Chondrocyte (in vitro differentiated cells): ENCODE measurements at places on chromosomes 5 and 9. TPM values are rescaled to one million over a fixed set of nuclear protein-coding genes. Genes with fewer than 3 reads are reported as not detected.
A peak's percentile ranks its signal among the peaks of the same experiment; 100 is the strongest.

GRCh38 chr9:37004424-37004935 lies 29.6 kb downstream of the PAX5 start:
- H3K4me1 ChIP-seq = no peaks in the 10 kb centered on the region
- H3K4me3 ChIP-seq = no peak overlapping the region
- peaks cover 58% of the 10 kb centered on the region for H3K27me3 ChIP-seq
- H3K36me3 ChIP-seq = no peaks in the 10 kb centered on the region
- DNase-seq = no peak

DNA sequence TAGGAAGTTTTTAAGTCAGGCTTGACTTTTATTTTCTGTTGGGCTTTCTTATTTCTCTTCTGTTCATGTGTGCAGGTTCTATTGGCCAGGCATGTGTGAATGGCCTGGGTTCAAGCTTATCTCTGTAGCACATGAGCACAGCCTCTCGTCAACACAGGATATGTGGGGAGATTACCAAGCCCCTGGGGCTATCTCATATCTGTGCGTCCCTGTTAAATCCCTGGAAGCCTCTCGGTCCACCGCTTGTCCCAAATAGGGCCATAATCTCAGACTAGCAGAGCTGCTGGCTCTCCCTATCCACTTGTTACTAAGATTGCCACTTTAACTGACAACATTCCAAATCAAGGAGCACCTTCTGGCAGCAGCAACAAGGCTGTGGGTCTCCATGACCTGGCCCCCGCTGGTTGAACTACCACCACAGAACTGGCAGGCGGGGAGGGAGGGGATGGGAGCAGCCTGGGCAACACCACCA lies 28.4 kb upstream of the EBF1 start:
- no peaks in the 10 kb centered on the region for H3K36me3 ChIP-seq
- H3K27ac ChIP-seq = no peak overlapping the region
- peaks cover 13% of the 10 kb centered on the region for H3K4me1 ChIP-seq
- H3K27me3 ChIP-seq = no peaks in the 10 kb centered on the region

DNA sequence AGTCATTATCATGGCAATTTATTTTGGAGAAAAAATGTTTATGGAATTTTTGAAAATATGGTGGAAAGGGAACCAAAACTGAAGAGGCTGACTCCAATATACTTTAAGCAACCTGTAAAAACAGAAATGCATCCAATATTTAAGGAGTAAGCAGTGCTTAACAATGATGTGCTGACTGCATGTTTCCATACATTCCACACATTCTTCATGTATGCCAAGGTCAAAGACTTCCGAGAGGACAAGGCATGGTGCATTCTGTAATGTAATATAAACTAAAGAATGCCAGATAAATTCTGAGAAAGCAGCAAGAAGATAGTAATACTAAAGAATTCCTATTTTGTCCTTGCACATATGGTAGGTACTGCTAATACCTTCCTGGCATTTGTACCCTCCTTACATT lies 2015.9 kb upstream of the CDH9 start:
- H3K27me3 ChIP-seq = peaks cover 3% of the 10 kb centered on the region
- H3K4me3 ChIP-seq = no peak overlapping the region
- DNase-seq = no peak
- H3K27ac ChIP-seq = no peak overlapping the region

- H3K4me1 ChIP-seq = peaks cover 8% of the 10 kb centered on the region
- H3K36me3 ChIP-seq = no peaks in the 10 kb centered on the region
- no peak overlapping the region for H3K4me3 ChIP-seq
- peaks cover 3% of the 10 kb centered on the region for H3K27me3 ChIP-seq
- DNase-seq = no peak
Measured at GRCh38 chr9:107620801-107621200, 131.2 kb upstream of the KLF4 start.

DNA sequence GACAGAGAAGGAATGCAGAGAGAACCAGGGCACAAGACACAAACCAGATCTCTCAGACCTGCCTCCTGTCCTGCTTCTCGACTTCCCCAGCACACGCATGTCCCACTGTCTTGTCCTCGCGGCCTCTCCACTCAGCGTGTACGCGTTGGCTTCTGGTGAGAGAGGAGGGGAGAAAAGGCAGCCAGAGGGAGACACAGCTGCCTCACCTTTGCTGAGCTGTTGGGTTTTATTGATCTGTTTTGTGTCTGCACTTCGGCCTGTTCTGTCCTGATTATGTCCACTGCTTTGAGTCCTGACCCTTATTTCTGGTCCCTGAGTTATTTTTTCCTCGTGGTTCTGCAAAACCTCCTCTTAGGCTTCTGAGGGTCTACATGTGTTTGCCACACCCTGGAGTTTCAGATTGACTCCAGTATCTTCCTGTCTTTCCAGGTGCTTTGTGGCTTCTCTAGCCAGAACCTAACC lies 87.5 kb upstream of the AGXT2 start:
- no peaks in the 10 kb centered on the region for H3K36me3 ChIP-seq
- no peak overlapping the region for H3K27ac ChIP-seq
- peaks cover 3% of the 10 kb centered on the region for H3K27me3 ChIP-seq
- no peaks in the 10 kb centered on the region for H3K4me1 ChIP-seq

- no peak for DNase-seq
- H3K4me1 ChIP-seq = peaks cover 29% of the 10 kb centered on the region
- H3K27ac ChIP-seq = peak overlapping the region; percentile 93
- no peaks in the 10 kb centered on the region for H3K27me3 ChIP-seq
- peak overlapping the region; percentile 93 for H3K4me3 ChIP-seq
- H3K36me3 ChIP-seq = no peaks in the 10 kb centered on the region
Measured at GRCh38 chr9:35162605-35163315, 951 bp downstream of the UNC13B start.

Gene GLRX
- total RNA-seq = 18.3 to 24.8 TPM (median 21.6 TPM) in 3 replicates

- no peaks in the 10 kb centered on the region for H3K4me1 ChIP-seq
- H3K4me3 ChIP-seq = no peak overlapping the region
- H3K27me3 ChIP-seq = peaks cover 1% of the 10 kb centered on the region
- no peaks in the 10 kb centered on the region for H3K36me3 ChIP-seq
Measured at GRCh38 chr9:110284211-110284844, 28.0 kb upstream of the TXN start.

Gene CD74
- total RNA-seq = not detected in 3 replicates

DNA sequence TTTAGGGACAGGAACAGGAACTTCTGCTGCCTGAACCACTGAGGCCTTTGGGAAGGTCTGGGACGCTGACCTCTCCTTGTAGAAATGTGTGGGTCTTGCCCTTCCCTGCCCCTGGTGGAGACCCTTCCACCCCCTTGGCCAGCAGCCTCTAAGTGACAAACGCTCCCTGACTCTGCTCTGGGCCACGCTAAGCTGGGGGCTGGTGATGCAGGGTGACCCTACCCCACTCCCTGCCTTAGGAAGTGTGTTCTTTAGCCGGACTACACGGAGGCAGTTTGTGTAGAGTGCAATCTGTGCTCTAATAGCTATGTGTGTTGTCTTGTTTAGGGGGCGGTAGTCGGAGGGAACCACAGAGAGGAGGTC lies 123.0 kb downstream of the COL23A1 start:
- H3K4me3 ChIP-seq = no peak overlapping the region
- peaks cover 15% of the 10 kb centered on the region for H3K4me1 ChIP-seq
- H3K27me3 ChIP-seq = no peaks in the 10 kb centered on the region
- no peak for DNase-seq
- no peak overlapping the region for H3K27ac ChIP-seq

DNA sequence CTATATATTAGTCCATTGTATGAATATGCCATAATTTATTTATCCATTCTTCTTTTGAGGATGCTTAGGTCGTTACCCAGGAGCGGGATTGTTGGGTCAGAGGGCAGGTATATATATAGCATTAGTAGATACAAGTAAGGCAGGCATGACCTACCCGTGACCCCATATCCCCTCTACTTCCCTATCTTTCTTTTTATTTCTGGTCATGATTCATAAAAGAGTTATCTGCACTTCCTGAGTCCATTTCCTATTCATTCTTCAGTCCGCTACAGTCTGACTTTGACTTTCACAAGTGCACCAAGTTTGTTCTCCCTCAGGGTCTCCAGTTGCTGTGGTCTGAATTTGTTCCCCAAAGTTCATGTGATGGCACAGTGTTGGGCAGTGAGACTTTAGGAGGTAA lies 6.9 kb downstream of the RHOBTB3 start:
- peaks cover 19% of the 10 kb centered on the region for H3K36me3 ChIP-seq
- H3K4me3 ChIP-seq = no peak overlapping the region
- H3K4me1 ChIP-seq = peaks cover 24% of the 10 kb centered on the region
- H3K27ac ChIP-seq = no peak overlapping the region

- H3K4me3 ChIP-seq = no peak overlapping the region
- no peaks in the 10 kb centered on the region for H3K4me1 ChIP-seq
- DNase-seq = no peak
- H3K27ac ChIP-seq = no peak overlapping the region
Measured at GRCh38 chr9:23321049-23321448, 505.0 kb downstream of the ELAVL2 start.

DNA sequence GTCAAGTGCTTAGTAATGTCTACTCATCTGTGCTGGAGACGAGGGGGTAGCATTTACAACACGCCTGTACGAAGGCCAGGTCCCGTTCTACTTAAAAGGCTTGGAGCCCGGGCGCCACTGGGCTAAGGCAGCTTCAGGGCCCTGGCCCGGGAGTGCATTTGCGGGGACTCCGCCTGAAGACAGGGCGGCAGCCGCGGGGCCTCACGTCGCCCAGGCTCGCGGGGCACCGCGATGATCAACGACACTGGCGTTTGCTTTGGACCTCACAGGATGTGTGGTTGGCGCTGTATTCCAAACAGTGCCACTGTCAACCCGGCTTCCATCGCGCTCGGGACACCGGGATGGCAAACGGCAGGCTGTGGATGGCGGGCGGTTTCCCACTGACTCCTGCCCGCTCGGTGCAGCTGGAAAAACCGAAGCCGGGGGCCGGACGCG lies 1.1 kb upstream of the TENT4A start:
- peaks cover 40% of the 10 kb centered on the region for H3K4me1 ChIP-seq
- no peak for DNase-seq
- H3K36me3 ChIP-seq = no peaks in the 10 kb centered on the region
- no peaks in the 10 kb centered on the region for H3K27me3 ChIP-seq

GRCh38 chr5:5564898-5565297 lies 142.4 kb downstream of the ICE1 start:
- no peak for DNase-seq
- no peaks in the 10 kb centered on the region for H3K36me3 ChIP-seq
- no peak overlapping the region for H3K4me3 ChIP-seq
- no peak overlapping the region for H3K27ac ChIP-seq
- peaks cover 3% of the 10 kb centered on the region for H3K27me3 ChIP-seq
- H3K4me1 ChIP-seq = no peaks in the 10 kb centered on the region

DNA sequence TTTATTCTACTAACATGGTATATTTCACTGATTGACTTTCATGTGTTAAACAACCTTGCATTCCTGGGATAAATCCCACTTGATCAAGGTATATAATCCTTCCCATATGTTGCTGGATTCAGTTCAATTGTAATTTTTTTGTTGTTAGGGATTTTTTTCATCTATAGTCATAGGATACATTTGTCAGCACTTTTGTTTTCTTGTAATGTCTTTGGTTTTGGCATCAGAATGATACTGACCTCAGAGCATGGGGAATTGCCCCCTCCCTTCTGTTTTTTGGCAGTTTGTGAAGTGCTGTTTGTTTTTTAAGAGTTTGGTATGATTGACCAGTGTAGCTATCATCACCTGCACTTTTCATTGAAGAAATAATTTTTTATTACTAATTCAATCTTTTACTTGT lies 176.8 kb upstream of the RASEF start:
- H3K27me3 ChIP-seq = no peaks in the 10 kb centered on the region
- H3K36me3 ChIP-seq = no peaks in the 10 kb centered on the region
- peaks cover 8% of the 10 kb centered on the region for H3K4me1 ChIP-seq
- no peak overlapping the region for H3K27ac ChIP-seq

Gene TMEM171
- total RNA-seq = 1.8 to 3.6 TPM (median 2.6 TPM) in 3 replicates

Gene DOCK8
- 0.17 TPM in 1 of 3 replicates, not detected in the others for total RNA-seq

Gene PCDHAC2
- 4.9 to 7.1 TPM (median 6.7 TPM) in 3 replicates for total RNA-seq

- no peaks in the 10 kb centered on the region for H3K27me3 ChIP-seq
- H3K27ac ChIP-seq = peak overlapping the region; percentile 98
- H3K4me1 ChIP-seq = peaks cover 47% of the 10 kb centered on the region
Measured at GRCh38 chr9:95107976-95108375, 209.5 kb downstream of the FANCC start.

Gene FST
- 4.8 to 5.6 TPM (median 4.9 TPM) in 3 replicates for total RNA-seq

DNA sequence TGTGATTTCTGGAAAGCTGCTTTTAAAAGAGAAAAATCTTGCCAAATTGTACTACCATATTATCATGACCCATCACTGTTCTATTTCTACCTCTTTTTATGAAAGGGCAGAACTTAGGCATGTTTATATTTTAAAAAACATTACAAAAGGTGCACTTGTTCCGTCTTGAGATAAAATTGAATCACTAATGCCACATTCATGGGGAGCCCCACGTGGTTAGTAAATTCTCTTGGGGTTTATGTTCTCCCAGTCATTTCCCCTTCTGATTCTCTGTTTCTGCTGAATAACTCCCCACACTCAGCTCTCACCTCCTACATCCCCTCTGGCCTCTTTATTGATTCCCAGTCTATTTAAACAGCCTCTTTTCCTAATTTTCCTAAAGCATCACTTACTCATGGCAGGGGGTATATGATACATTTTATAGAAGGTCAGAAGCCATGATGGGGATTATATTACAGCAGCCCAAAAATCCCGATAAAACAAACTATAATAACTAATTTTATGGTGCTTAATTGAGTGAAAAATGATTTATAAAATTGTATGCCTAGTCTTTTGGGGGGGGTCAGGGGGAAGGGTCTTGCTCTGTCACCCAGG lies 19.7 kb upstream of the VLDLR start:
- no peaks in the 10 kb centered on the region for H3K36me3 ChIP-seq
- H3K27me3 ChIP-seq = no peaks in the 10 kb centered on the region
- DNase-seq = no peak
- peaks cover 18% of the 10 kb centered on the region for H3K4me1 ChIP-seq
- no peak overlapping the region for H3K4me3 ChIP-seq

- no peaks in the 10 kb centered on the region for H3K36me3 ChIP-seq
- no peak overlapping the region for H3K27ac ChIP-seq
- no peaks in the 10 kb centered on the region for H3K27me3 ChIP-seq
- no peak overlapping the region for H3K4me3 ChIP-seq
- H3K4me1 ChIP-seq = peaks cover 38% of the 10 kb centered on the region
Measured at GRCh38 chr9:71755869-71756268, 12.4 kb downstream of the CEMIP2 start.

Gene ORM2
- total RNA-seq = not detected in 3 replicates

Gene SV2C
- total RNA-seq = 0.02 TPM in 1 of 3 replicates, not detected in the others
